ENCODE measurements at places on chromosomes 4 and X. TPM values are rescaled to one million over a fixed set of nuclear protein-coding genes. Genes with fewer than 3 reads are reported as not detected.
A peak's percentile ranks its signal among the peaks of the same experiment; 100 is the strongest.

- no peak for DNase-seq
Observed at GRCh38 chr4:184313058-184313581, 95.4 kb upstream of the ENPP6 start.

DNA sequence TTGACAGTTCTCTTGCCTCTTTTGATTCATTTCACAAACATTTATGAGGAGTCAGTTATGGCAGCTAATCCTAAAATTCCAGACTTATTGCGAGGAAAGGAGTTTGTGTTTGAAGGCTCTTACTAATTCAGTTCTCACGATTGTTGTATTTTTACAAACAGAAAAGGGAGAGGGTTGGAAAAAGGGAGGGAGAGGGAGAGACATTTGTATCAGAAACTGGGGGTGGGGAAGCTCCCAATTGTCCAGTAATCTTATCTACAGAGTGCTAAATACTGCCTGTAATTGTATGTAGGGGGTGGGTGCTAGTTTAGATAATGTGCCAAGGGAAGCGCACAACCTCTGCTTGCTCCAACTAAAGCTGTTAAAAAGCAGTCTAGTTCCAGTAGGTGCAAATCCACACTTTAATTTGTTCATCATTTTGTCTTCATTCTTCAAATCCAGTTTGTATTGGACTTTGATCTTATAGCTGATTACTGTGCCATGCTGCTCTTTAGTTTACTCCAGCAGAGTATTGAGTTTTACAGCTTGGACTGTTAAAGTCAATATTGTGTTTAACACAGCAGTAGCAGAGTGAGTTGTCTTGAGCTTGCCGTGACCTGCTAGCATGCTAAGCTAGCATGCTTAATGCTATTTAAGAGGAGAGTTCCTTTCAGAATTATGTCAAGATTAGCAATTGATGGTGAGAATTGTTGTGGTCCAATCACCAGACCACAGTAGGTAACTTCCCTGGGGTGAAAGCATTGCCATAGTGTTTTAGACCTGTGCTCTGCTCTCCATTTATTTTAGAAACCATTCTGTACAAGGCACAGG is 13.9 kb downstream of the FNIP2 start:
- no peak for DNase-seq

DNA sequence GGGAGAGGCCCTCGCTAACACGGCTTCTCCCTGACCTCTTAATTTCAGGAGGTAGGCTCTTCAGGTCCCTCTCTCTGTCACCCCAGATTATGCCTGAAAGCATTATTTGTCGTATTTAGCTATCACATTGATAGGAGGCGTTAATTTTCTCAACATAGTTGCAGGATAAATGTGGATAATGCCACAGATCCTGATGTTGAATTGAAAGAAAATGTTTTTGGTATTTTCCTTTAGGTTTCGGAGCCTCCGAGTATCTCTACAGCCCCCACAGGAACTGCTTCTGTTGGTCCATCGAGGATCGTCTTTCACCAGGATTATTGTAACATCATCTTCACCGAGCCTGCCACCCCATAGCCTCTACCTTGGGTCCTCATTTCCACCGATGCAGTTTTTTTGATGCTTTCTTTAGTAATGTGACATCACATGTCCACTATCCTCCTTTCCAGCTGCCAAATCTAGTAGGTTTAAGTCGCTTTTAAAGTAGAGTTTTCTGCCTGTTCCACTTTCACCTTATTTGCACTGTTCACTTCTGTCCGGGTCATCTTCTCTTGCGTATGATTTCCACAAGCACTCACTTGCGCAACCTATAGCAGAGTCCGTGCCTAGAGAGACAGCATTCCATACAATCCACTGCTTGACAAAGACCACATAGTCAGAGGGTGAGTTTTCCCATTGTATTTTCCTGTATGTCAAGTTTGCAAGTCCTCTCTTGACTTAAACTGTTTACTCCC is 665 bp downstream of the TIGD2 start:
- DNase-seq = peak; percentile 72

DNA sequence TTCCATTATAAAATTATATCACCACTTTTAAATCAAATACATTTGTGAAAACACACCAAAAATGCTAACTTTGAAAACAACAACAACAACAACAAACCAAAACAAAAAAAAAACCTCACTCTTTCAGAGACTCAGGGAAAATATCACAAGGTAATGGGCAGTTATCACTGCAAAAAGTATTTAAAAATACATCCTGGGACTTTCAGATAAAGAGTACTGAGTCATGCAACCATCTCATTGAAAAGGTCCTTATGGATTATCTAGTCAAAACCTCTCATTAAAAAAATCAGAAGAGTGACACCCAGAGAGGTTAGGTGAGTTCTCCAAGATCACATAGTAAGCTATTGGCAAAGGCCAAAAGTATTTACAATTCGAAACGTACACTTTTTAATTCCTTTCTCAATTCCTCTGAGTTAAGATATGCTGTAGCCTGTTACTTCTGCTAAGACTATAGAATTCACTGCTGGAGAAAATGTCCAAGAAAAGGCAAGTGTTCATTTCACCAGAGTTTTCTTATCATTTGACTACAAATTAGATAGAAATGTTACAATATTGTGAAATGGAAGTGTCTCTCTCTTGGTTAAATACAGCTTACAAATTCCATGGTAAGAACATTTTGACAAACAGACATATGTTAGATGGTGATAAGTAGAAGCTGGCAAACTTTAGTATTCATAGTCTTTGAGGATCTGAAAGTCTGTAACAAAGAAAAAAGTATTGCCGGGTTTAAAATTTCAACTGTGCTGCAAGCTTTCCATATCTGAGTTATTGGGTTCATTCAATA is 9.3 kb downstream of the STX18 start:
- no peak for DNase-seq

- peak; percentile 96 for DNase-seq
Observed at GRCh38 chrX:64205735-64206501, 410 bp upstream of the AMER1 start.

DNA sequence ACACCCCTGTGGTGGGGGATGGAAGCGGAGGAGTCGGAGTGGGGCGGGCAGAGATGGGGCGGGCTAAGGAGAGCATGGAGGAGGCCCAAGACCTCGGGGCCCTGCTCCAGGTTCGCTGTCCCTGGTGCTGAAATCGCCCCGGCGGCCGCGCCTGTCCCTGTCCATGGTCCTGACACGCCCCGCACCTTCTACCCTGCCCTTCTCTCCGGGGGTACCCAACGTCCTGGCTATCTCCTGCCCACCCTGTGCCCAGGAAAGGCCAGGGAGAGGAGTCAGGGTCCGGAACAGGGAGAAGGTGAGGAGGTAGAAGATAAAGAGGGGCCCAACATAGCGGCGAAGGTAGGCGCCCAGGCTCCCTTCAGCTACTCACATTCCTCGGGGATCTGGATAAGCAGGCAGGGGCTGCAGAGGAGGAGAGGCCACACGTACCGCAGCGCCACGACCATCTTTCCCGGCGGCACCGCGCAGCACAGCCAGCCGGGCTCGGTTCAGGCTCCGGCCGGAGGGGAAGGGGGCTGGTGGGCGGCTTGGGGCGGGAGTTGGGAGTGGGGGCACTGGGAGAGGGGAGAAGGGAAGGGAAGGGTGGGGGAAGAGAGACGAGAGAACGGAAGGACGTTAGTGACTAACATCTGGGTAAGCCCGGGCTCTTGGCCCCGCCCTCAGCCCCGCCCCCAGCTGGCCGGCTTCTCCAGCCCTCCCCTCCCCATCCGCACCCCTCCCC is 10.4 kb downstream of the L1CAM start:
- DNase-seq = no peak

DNA sequence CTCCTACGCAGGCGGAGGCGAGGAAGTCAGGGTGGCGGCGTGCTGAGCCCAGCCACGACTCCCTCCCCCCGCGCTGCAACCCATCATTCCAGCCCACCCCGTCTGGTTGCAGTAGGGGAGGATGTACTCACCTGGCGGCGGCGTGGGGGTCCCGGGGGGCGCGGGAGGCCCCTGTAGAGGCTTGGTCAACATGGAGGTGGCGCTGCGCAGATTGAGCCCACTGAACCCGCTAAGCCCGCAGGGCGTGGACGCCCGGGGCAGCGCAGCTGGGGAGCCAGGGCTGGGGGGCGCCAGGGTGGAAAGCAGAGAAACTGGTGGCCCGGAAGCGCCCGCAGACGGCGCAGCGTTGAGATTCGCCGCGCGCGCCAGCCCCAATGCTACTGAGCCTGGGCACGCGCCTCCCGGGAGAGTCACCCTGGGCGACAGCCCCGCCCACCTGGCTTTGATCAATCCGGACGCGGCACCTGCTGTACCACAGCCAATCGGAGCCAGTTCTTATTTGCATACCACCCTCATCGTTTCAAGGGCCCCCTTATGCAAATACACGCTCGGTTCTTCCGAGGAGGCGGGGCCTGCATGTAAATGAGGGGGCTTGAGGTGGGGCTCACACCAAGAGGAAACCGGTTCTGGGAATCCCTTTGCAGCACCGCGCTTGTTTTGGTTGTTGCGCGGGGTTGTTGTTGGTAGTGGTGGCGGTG is at the start of gene PIM2:
TSS of gene PIM2 (minus strand) at position 382 of the 698 bp plus-strand sequence. CDS start at position 192, 190 bp downstream.
- peak; percentile 94 for DNase-seq

The CT45A5 gene
- 0.29 TPM for total RNA-seq

The CFP gene
- total RNA-seq = 0.12 TPM

Measured in RPMI7951 (cell line).